AG04450 (cell line): ENCODE measurements at places on chromosomes 1 and 21. TPM values are rescaled to one million over a fixed set of nuclear protein-coding genes. Genes with fewer than 3 reads are reported as not detected.

DNA sequence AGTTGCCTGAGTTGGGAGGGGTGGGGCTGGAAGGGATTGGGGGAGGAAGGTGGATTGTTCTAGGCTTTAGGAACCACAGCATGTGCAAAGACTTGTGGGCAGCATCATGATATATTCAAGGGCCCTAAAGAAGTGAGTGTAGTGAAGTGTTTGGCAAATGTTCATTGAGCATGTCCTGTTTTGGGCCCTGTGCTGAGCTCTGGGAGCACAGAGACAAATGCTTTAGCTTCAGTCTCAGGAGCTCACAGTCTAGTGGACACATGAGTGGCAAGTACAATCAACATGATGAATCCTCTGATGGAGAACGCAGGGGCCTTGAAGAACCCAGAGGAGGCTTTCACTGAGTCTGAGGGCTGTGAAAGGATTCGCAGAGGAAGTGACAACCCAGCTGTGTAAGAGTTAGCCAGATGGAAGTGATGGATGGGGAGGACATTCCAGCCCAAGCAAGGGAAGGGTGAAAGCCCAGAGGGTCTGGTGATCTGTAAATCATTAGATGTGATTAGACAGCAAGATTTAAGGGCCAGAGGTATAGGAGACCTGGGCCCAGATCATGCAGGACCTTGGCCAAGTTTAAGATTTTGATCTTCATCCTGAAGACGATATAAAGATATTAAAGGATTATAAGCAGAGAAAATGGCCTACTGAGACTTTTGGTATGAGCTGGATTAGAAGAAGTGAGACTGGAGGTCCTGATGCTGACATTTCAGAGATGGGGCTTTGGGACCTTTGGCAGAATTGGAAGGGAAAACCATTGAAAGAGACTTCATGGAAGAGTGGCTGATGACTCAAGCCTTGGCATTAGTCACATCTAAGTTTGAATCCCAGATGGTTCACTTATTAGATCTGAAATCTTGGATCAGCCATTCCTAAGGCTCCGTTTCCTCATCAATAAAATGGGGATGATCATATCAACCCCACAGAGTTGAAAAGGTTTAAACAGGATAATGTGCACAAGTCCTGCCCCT lies 4.6 kb downstream of the IPO13 start:
- DNase-seq = no peak

A3GALT2 gene
- polyA plus RNA-seq = not detected in 2 replicates

- no peak for DNase-seq
Observed at GRCh38 chr1:68085752-68086151, 35.3 kb upstream of the DIRAS3 start.

PCSK9 gene
- 0.06 and 0.17 TPM in 2 replicates for polyA plus RNA-seq
